ENCODE measurements at places on chromosomes 4 and X.
A peak's percentile ranks its signal among the peaks of the same experiment; 100 is the strongest.

DNA sequence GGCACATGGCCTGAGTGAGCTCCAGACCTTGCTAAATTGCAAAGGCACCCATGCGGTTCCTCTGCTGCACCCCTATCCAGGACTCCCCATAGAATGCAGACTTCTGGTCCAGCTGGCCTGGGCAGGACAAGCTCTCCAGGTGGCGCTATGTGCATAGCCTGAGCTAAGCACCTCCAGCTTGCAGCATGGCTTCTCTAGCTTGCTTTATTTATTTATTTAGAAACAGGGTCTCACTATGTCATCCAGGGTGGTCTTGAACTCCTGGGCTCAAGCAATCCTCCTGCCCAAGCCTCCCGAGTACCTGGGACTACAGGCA lies 5.5 kb upstream of the WFS1 start:
- peak; percentile 48 for DNase-seq

DNA sequence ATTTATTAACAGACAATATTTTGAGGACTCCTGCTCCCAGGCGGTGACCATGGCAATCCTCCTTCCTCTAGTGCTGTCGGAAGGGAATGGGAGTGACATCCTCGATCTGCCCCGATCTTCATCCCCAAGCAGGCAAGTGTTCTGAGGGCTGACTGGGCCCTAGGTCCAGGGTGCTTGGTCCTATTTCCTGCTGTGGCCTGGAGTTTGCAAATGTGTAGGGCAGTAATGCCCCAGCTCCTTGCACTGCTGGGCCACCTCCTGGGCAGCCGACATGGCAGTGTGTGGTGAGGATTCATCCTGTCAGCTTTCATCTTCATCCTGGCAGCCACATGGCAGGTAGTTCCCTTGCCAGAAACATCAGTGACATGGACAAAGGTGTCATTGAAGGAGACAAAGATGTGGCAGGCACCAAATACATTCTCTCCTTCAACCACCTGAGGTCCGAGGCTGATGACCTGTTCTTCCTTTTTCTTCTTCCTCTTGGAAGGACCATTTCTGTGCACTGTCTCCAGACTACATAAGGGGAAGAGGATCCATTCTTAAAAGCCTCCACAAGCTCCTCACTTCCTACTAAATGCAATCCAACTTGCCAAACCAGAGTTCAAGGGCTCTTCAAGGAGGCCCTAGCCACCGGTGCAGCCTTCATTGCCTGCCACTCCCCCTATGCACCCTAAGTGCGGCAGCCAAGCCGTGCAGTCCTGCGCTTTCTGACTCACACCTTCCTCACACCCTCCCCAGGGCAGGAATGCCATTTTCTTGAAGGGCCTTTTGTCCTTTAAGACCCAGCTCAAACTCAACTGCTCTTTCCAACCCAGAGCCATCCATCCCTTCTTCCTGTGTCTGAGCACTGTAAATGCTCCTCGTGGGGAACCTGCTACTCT lies 65.7 kb downstream of the TMEM154 start:
- no peak for DNase-seq

DNA sequence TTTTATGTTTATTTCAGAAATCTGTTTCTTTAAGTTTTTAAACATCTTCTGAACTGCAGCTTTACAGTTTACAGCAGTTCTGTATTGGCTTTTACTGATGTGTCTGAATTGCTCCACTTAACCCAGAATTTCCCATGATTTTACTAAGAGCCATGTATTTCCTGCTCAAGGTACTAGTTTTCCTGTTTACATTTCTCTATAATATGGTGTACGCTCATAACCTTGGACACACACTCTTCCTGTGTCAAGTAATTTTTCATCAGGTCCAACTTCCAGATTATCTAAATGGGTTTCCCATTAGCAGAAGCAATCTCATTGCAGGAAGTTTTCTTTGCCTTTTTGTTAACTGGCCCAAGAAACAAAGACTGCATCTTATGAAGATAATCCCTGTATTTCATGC lies 12.3 kb downstream of the ELF2 start:
- DNase-seq: no peak

DNA sequence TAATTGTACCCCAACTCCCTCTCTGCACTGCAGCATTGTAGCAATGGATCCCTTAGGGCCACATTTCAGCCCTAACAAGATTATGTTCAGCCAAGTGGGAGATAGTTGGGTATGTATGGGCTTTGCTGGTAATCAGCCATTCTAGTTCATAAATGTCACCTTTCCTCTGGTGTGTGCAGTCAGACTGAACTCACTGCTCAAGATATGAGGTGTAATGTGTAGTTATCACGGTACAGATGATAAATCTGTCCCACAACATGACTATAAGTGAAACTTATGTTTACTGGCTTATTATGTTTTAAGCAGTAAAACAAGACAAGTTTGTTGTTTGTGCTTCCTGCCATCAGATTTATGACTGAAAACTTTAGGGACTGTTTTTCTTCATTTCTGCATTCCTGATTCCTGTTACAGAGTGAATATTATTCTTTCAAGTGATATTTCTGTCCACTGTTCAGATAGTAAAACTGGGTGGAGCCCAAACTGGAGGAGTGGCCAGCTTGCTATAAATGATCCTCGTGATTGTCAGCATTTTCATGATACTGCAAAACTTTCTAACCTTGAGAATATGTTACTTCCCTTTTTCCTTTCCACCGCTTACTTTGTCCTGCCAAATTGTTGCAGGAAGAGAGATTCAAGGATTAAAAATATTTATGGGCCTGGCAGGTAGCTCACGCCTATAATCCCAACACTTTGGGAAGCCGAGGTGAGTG lies 44.9 kb downstream of the ANAPC4 start:
- no peak for DNase-seq

- no peak for DNase-seq
These were observed 257.6 kb upstream of the CXXC4 start for GRCh38 chr4:104752337-104752736.

GRCh38 chrX:17833954-17834353 lies 27.1 kb downstream of the RAI2 start:
- no peak for DNase-seq

DNA sequence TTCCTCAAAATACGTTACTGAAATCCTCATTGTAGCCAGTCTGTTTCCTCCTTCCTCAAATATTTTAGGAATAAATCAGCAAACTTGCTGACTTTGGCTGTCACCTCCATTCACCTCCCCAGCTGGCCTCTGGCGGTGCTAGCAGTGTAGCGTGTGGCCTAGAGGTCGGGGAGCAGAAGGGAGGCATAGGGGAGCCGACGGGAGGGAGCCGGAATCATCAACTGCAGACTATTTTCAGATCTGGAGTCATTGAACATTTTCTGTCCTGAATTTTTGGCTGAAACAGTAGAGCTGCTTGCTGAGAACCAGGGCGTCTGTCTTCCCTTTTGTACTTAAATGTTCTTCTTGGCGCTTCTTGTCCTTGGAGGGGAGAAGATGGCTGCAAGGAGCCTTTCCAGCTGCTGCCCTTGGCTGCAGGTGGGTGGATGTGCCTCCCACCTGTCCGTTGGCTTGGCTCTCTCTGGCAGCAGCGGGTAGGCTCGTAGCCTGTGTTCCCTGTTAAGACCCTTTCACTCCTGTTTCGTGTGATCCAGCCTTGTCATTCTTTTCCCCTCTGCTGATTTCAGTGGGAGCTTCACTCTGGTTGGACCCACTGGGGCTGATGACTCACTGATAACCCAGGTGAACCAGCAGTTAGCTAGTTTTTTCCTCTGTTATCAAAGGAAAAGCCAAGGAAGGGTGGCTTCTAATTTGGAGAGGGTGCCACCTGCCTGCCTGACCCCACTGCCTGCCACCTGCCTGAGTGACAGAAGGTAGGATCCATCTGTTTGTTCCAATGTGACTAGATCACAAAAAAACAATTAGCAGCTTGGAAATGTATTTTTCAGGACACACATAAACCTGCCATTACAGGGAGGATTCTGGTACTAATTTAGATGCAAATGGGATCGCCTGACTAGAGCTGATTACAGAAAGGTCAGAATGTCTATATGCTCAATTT lies 135.9 kb downstream of the GATB start:
- DNase-seq: no peak

DNA sequence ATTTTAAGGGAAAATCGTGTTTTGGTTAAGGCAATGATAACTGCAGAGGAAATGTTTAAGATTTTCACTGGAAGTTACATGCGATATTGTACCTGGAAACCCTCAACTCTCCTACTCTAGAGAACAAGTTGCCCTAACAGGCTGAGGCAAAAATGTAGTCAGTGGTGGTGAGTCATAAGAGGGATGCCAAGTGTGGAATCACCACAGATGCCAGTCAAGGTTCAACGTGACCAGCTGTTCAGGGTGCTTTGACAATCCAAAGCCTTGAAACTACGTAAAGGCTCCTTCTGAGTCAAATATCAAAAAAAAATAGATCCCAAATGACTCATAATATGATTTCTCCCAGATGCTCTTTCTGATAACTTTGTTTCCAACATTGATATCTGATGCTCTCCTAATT lies 77.9 kb upstream of the AFF2 start:
- no peak for DNase-seq

DNA sequence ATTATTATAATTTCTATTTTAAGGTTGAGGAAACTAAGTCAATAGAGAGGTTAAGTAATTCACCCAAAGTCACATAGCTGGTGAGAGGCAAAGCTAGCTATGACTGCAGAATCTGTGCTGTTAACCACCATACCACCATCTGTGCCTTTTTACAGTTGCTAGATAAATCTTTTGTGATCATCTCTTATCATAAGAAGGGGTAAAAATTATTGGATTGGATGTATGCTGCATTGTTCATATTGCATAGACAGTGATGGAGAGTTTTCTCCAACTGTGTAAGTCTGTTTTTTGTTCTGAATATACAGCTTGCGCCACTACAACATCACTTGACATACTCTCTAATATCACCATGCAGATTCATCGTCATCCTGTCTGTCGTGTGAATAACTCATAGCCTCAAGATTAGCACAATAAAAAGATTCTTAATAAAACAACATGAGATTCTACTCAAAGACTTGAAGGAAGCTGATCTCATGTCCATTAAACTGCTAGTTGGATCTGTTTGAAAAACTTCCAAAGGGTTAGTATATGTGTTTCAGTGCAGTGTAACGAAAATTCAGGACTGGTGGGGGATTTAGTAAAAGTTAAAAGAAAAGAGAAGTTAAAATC lies 495.9 kb downstream of the SPRY1 start:
- no peak for DNase-seq

- DNase-seq: no peak
These were observed 358.7 kb upstream of the CTSO start for GRCh38 chr4:156312261-156312847.

- DNase-seq: peak; percentile 6
These were observed 763 bp downstream of the CASK start for GRCh38 chrX:41922431-41923151.

GRCh38 chrX:16199343-16199742 lies 32.1 kb downstream of the MAGEB17 start:
- DNase-seq: peak; percentile 23

DNA sequence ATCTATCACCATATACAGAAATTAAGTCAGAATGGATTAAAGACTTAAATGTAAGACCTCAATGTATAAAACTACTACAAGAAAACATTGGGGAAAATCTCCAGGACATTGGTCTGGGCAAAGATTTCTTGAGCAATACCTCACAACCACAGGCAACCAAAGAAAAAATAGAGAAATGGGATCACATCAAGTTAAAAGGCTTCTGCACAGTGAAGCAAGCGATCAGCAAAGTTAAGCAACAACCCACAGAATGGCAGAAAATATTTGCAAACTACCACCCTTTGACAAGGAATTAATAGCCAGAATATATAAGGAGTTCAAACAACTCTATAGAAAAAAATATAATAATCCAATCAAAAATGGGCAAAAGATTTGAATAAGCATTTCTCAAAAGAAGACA lies 236.9 kb upstream of the EMCN start:
- no peak for DNase-seq

- DNase-seq: no peak
These were observed 62.3 kb downstream of the FAM193A start for GRCh38 chr4:2598511-2599303.

DNA sequence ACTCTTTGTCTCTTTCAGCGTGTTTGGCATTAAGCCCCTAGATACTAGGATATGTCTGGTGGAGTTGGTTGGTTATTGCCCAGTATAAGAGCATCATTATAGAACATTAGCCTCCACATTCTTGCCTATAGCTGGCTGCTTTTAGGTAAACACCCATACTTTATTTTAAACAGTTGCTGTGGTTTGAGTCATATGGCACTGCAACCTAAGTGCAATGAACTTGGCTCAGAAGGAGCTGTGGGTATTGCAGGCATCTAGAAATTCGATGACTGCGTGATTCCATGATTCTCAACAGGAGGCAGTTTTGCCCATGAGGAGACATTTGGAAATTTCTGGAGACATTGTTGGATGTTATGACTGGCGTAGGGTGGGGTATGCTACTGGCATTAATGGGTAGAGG lies 49.5 kb downstream of the DCLK2 start:
- no peak for DNase-seq

- no peak for DNase-seq
These were observed 209.1 kb downstream of the NAF1 start for GRCh38 chr4:162957521-162958143.

DNA sequence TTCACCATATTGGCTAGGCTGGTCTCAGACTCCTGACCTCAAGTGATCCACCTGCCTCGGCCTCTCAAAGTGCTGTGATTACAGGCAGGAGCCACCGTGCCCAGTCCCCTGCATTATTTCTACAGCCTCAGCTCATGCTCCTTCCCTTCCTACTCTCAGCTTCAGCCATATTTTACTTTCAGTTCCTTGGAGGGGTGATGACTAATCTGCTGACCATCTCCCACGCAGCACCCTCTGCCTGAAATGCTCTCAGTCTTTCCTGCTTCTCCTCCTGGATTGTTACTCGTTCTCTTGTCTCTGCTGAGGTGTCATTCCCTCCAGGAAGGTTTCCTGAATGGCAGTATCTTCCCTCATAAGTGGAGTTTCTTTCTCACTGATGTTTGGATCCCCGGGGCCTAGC lies 63.3 kb downstream of the MOSPD2 start:
- DNase-seq: peak; percentile 68

- no peak for DNase-seq
These were observed 79.4 kb downstream of the MSL3 start for GRCh38 chrX:11837437-11837836.

- DNase-seq: no peak
These were observed 40.0 kb upstream of the ARSJ start for GRCh38 chr4:114019276-114019968.

- peak; percentile 60 for DNase-seq
These were observed 45.9 kb downstream of the WDFY3 start for GRCh38 chr4:84920617-84921016.
